Right atrium auricular region (tissue), 2 donors: ENCODE measurements at places on chromosomes 4 and X. TPM values are rescaled to one million over a fixed set of nuclear protein-coding genes. Genes with fewer than 3 reads are reported as not detected.

DNA sequence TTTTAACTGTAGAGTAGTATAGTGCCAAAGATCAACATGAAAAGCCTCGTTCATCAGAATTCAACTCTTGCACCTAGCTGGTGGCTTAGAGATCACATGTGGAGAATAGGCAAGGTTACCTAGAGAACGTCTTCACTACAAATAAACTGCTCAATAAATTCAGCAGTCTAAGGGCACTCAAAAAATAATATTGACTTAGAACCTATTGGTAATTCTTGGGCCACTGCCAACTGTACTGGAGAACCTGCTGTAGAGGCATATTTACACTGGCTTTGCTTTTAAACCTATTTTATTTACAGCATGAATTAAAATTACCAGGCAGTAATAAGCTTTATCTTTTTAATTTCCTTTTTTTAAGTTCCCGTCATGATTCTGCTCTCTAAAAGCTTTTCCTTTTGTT, 343.7 kb downstream of the PDHA2 start:
- DNase-seq = no peak

- DNase-seq = no peak
Observed at GRCh38 chr4:92952426-92952825, 648.7 kb downstream of the GRID2 start.

- no peak for DNase-seq
Observed at GRCh38 chr4:152945639-152946038, 9.5 kb downstream of the FHDC1 start.

DNA sequence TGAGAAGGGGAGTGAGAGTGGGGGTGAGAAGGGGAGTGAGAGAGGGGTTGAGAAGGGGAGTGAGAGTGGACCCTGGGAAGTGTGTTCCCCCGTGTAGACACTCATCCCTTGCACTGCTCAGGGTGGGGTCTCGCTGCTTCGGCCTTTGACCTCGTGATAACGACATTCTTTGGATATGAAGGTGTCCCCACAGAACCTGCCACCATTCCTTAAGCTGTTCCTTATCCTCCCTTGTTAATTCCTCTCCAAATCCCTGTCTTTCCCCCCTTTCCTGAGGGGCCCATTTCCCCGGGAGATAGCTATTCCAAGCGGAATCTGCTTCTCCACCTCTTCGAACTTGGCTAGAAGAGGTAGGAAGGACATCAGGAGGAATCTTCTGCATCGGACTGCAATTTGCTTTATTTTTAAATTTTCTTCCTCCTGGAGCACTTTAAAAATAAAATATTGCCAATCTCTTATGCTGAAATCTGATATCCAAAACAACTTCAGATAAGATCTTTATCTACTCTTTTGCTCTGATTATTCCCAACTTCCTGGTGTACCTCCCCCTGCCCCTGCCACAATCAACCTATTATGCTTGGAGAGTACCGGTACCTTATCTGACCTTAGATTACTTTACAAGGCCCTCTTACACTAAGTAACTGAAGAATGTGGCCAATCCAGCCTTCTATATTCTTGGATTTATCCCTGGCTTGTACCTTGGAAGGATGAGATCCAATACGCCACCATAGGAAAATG, 15.6 kb downstream of the TRIML1 start:
- DNase-seq = no peak

DNA sequence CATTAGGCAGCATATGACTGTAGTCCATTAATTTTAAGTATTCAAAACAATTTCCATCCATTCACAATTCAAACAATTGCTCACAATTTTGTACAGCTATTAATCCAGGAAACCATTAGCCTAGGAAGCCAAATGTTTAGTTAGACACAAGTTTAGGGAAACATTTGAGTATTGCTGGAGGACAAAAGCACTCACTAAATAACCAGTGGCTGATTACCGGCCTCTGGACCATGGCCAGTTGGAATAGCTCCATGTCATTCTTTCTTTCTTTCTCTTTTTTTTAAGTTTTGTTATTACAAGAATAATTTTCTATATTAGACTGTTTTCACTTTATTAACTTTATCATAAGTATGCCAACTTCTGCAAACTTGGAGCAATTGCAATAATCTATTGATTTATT, 31.3 kb downstream of the TRIML2 start:
- no peak for DNase-seq

GRCh38 chr4:101941816-101942358, 151.4 kb downstream of the BANK1 start:
- DNase-seq = no peak

- DNase-seq = no peak
Observed at GRCh38 chr4:158807691-158808090, 38.9 kb downstream of the FNIP2 start.

GRCh38 chr4:107423677-107424405, 296.2 kb downstream of the PAPSS1 start:
- no peak for DNase-seq

GRCh38 chr4:158133551-158133950, 39.3 kb downstream of the GASK1B start:
- DNase-seq = no peak

GRCh38 chrX:20472620-20473258, 206.0 kb upstream of the RPS6KA3 start:
- DNase-seq = no peak

GRCh38 chrX:149877636-149878035, 3.3 kb upstream of the MAGEA8 start:
- no peak for DNase-seq

DNA sequence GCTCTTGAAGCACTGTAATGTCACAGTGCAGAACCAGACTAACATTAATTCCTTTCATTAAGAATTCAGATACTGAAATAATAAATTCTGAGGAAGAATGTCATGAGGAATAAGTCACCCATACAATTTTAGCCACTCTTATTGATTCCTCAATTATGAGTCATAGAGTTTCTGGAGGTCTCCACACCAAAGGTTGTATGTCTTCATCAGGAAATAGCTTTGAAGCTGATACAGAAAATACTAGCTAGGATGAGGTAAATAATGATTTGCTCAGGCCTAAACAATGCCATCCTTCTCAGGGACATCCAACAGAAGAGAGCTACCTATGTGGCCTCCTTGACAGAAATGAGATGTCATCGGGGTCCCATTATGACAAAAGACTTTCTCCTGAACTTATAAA, 238.8 kb downstream of the OR13H1 start:
- no peak for DNase-seq

DNA sequence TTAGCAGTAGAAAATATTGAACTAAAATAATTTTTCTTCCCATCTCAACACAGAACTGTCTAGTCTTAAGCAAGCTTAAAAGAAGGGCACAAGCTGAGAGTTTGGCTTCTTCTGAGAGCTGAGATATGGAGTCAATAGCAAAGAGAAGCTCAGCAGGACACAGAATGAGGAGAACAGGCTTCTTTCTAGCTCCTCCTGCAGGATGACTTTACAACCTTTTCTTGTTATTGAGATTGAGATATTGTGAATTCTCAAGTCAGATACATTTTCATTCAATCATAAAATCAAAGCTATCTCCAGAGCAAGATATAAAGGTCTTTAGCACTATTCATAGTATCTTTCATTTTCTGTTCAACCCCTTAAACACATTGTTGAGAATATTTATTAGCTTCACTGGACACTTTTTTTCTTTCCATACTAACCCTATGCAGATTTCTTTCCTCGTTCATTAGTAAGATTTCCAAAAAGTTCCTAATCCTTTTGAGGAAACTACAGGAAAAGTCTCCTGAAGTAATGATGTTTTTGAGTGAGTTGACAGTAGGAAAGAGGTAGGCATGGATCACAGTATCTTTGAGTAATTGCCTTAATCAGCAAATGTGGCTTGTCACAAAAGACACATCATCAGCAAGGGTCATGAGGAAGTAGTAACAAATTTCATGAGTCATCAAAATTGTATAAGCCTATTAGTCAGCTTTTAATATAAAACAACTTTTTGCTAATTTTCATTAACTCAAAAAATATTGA, 17.8 kb upstream of the CXCL3 start:
- no peak for DNase-seq

DNA sequence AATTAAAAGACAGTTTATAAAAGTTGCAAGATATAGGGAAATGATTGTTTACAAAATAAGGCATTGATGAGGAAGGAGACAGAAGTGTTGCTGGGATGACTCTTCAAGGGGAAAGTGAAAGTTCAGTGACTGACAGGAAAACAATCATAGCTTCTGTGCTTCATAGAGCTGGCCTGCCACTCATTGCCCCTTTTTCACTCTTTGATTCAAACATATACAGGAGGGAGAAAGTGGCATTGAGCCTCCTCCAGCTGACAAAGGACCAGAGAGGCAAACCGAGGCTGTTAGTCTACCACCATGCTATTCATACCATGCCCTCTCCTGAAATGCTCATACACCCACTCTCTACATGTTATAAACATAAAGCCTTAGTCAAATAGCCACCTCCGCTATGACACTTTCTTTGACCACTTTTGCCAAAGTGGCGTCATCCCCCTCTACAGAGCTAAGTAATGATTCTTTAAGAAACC, 79.2 kb upstream of the ATOH1 start:
- no peak for DNase-seq

GRCh38 chrX:120269373-120270035, 18.9 kb downstream of the ZBTB33 start:
- DNase-seq = no peak

GRCh38 chr4:24265989-24266388, 318.4 kb downstream of the DHX15 start:
- DNase-seq = no peak

GRCh38 chrX:65926095-65927019, 113.5 kb downstream of the VSIG4 start:
- DNase-seq = no peak

DNA sequence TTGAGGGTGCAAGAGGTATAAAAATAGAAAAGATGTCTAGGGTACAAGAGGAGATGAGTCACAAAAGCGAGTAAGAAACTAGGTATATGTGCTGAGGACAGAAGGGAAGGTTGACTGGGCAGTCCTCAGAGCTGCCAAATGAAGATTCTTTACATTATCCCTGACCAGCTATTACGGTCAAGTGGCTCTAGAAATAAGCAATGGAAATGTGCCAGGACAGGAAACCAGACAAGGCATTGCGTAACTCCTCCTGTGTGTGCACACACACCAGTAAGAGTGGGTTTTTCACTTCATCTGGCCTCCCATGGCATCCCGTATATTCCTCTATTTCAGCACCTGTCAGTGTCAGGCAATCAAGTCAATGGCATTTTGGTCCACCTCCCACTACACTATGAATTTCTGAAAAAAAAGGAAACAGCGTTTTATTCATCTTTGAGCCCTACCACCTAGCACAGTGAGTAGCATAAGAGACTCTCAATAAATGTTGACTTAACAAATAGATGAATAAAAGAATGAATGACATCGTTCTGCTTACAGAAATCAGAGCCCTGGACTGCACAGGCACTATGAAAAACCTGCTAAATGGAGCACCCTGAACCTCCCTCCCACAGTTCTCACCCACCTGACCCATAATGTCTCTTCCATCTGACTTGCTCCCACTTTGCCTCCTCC, 62.6 kb upstream of the KLF3 start:
- peak; percentile 59 for DNase-seq

DNA sequence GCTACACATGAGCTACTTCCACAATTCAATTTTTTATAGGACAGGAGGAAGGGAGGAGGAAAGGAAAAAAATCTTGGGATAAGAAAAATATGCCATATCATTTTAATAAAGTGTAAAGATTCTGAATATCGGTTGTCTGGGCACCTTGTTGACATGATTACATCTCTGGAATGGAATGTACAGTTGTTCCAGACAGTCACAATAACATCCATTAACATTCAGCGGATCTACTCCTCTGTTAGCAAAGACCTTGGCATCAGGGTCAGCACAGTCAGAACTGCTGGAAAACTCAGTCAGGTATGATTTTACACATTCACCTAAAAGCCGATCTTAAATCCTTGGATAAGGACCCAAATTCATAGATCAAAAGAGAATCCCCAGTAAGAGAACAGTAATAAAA, 85.4 kb upstream of the ARMCX2 start:
- no peak for DNase-seq

DNA sequence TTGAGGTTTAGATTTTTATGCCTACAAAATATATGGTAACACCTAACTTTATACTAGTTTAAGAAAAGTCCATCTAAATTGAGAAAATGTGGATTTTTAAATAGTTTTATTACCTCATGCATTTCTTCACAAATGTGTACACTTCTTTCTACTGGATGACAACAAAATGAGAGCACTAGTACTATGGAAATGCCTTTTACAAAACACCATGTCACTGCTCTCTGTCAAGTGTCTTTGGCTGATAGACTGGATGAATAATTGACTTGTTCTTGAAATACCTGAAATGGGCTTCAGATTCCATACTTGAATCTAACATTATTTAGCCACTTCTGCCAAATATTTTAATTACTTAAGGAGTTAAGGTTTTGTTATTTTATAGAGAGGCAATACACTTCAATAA, 49.5 kb downstream of the AMELX start:
- DNase-seq = no peak

DNA sequence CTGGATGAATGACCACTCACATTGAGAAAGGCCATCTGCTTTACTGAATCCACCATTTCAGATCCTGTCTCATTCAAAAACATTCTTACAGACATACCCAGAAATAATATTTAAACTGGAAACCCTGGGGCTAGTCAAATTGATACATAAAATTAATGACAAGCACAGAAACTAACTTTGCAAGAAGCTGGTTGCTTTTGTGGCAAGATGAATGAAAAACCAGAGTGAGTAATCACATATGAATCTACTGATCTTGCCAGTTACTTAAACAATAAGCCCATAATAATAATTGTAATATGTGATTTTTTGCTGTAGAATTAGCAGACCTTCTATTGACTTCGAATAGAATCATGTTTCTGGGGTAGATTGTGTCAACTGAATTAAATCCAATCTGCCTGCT, 235.1 kb downstream of the PPARGC1A start:
- no peak for DNase-seq

DNA sequence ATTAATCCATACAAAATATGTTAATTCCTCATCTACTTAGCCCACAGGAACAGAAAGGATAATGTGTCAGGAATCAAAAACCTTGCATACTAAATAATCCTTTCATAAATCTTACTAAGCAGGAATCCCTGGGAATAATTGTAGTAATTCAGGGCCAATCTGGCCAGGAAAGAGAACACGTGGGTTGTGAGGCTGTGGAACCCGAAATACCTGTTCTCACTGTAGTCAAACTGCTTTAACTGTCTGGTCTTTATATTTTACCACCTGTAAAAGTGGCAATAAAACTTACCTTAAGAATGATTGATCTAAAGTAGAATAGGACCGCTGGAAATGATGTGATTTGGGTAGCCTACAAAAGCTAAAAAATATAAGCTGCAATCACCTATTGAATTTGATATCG, 1620.9 kb downstream of the STIM2 start:
- DNase-seq = no peak

DNA sequence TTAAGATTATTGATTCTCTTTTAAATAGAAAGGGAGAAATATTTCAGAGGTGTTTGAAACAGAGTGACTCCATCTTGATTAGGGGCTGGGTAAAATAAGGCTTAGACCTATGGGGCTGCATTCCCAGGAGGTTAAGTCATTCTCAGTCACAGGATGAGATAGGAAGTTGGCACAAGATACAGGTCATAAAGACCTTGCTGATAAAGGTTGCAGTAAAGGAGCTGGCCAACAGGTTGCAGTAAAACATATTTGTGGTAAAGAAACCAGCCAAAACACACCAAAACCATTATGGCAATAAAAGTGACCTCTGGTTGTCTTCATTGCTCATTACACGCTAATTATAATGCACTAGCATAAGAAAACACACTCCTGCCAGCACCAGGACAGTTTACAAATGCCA, 165.0 kb downstream of the SPIN4 start:
- DNase-seq = no peak

Gene FAT4
- total RNA-seq = 15.2 TPM

Gene MYOZ2
- total RNA-seq = 678 TPM

Gene CXCL10
- total RNA-seq = 0.28 TPM

Gene SLC4A4
- total RNA-seq = 21.7 TPM

Gene BEX1
- 5.9 TPM for total RNA-seq

Gene WAS
- 4.5 TPM for total RNA-seq

Gene CENPU
- 1.1 TPM for total RNA-seq

Gene JAKMIP1
- total RNA-seq = 0.59 TPM

Gene XAGE1A
- not detected for total RNA-seq
